Foreskin keratinocyte (primary cell): ENCODE measurements at places on chromosomes 2 and 18.

DNA sequence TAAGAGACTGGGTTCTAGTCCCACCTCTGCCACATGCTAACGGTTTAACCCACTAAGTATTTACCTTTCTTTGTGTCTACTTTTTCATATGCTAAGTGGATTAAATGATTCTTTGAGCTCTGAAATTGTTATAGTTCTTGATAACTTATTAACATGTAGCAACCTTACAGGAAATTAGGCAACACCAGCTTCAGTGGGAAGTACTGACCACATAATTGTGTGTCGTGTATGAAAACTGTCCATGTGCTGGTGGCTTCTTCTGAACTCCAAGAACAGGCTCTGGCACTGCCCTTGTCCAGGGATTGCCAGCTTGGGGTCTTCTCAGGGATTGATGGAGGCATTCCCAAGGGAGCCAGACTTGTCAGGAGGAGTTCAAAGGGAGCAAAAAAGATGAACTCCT lies 427.7 kb downstream of the TGIF1 start:
- DNase-seq = no peak

GRCh38 chr18:55811925-55812324 lies 223.9 kb upstream of the TCF4 start:
- DNase-seq = no peak

DNA sequence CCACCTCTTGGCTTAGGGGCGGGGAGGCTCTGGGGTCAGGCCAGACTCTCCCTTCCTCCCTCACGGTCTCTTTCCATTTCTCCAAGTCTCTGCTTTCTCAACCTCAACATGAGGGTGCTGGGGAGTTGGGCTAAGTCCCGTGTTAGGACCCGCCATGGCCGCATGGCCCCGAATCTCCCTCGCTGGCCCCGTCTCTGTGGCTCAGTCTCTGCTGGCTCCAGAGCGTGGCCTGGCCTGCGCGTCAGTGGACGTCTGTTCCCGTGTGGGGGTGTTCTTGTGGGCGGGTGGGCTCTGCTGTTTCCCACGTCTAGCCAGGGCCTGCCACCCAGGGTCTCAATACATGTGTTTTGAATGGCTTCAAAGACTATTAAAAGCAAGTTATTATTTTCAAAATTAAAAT lies 12.4 kb downstream of the ALLC start:
- DNase-seq = no peak

GRCh38 chr2:188506843-188507242 lies 215.2 kb downstream of the GULP1 start:
- no peak for DNase-seq

DNA sequence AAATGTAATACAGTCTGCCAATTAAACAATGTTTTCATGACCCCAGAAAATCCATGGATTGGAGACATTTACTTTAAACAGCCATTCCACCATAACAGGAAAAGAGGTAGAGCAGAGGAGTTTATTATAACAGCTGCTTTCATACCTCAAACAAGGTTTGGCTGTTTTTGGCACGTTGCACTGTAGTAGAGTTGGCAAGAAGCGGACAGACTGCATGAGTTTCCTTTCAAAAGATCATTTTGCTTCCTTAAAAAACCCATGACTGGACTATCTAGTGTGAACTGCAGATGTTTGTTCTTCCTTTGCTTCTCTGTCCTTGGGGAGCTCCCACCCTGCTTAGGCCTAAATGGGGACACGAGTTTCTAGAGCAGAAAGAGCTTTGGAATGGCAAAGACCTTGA lies 108.5 kb upstream of the THOC1 start:
- DNase-seq = no peak

- no peak for DNase-seq
Observed at GRCh38 chr2:38375696-38376345, 1.3 kb downstream of the ATL2 start.

GRCh38 chr2:240648650-240649275 lies 23.5 kb downstream of the GPR35 start:
- no peak for DNase-seq

- DNase-seq = no peak
Observed at GRCh38 chr18:55444536-55444935, 143.5 kb downstream of the TCF4 start.

GRCh38 chr2:52084759-52085158 lies 1052.8 kb upstream of the NRXN1 start:
- no peak for DNase-seq

GRCh38 chr2:67993329-67993728 lies 69.5 kb downstream of the C1D start:
- no peak for DNase-seq

DNA sequence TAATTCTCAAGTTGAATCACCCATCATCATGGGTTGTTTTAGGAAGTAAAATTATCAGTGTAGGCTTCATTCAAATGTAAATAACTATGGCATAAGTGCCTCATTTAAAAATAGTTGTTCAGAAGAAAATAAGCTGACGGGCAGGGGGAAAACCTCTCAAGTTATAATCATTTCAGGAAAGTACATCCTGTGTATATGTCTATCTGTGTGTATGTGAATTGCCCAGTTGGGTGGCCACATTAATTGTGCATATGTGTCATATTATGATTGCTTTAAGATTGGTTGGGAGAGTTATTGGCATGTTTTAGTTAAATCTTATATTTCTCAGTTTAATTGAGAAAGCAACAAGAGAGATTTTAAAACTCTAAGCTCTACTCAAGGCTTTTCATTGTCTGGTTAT lies 282.8 kb upstream of the VWC2L start:
- DNase-seq = peak; percentile 5

DNA sequence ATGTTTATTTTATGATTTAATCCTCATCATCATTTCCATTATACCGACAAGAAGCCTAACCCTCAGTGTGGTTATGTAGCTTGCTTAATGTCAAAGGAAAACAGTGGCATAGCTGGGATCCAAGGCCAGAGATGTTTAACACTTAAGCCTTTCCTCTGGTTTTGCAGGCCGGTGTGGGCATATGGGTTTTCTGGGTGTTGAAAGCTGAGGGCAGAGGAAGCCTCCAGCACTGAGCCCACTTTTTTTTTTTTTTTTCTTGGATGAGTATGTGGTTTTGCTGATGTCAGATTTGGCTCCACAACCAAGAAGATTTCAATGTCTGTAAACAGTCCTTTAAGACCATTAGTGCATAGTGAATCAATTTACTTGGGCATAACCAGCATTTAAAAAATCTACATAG lies 41.3 kb downstream of the LHCGR start:
- DNase-seq = no peak

DNA sequence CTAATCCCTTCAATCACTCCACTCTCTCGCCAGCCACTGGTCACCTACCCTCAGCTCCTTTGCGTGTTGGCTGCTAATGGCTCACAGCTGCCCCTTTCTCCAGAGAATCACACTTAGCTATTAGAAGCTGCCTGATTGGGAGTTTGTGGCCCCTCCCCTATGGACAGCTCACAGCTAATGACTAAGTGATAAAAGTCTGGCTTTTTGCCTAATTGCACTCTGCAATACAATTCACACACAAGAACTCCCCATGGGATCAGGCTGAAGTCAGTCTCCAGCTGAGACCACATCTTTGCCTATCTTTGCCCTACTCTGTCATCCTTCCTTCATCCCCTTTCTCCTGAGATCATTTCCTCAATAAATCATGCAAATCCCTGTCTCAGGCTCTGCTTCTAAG lies 701.9 kb upstream of the RAB6C start:
- DNase-seq = peak; percentile 7

- DNase-seq = no peak
Observed at GRCh38 chr2:28425464-28425835, 32.8 kb downstream of the FOSL2 start.

DNA sequence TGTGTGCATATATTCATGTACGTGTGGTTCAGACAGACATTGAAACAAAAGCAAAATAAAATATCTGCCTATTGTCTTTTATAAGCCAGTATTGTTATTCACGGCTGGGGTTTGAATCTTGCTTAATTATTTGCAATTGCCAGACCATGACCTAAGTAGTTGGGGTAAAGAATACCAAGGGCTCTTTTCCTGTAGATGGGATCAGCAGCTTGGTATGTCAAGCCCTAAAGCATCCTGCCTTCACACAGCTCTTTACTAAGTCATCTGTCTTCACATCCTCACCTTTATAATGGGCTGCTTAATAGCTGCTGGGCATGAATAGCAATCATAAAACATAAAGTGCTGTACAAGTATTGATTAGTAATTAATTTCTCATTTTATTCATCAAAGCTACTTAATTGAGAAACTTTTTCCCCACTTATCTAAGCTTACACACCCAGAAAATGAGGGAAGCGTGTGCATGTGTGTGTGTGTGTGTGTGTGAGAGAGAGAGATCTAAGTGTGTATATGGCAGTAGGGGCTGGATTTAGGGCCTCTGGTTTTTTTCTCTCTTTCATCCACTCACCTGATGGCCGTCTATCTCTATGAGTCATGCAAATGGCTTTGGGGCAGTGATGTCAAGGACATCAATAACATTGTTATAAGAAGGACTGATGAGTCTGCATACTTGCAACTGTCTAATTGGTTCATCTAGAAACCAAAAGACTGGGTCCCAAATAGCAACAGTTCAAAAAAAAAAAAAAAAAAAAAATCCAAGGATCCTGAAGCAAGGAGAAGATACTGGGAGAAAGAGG lies 244.1 kb upstream of the TNP1 start:
- peak; percentile 84 for DNase-seq
